ENCODE measurements at places on chromosomes 7 and 10.

GRCh38 chr7:88095-88926, 104.1 kb upstream of the FAM20C start:
- DNase-seq, result no peak

DNA sequence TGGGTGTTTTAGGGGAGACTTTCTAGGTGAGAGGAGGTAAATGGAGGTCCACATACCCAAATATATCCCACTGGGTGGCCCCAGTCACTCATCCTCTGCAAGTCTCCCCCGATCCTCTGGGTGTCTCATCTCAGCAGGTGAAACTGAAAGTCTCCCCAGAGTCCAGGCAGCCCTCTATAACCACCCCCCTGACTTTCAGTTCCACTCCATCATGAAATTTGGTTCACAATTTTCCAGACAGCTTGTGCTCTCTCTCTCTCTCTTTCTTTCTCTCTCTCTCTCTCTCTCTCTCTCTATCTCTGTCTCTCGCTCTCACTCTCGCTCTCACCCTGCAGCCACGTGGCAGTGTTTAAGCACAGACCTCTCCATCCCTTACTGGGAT, 56.7 kb upstream of the ELN start:
- no peak for DNase-seq

GRCh38 chr7:55474944-55475854, 97.1 kb downstream of the VOPP1 start:
- no peak for DNase-seq

DNA sequence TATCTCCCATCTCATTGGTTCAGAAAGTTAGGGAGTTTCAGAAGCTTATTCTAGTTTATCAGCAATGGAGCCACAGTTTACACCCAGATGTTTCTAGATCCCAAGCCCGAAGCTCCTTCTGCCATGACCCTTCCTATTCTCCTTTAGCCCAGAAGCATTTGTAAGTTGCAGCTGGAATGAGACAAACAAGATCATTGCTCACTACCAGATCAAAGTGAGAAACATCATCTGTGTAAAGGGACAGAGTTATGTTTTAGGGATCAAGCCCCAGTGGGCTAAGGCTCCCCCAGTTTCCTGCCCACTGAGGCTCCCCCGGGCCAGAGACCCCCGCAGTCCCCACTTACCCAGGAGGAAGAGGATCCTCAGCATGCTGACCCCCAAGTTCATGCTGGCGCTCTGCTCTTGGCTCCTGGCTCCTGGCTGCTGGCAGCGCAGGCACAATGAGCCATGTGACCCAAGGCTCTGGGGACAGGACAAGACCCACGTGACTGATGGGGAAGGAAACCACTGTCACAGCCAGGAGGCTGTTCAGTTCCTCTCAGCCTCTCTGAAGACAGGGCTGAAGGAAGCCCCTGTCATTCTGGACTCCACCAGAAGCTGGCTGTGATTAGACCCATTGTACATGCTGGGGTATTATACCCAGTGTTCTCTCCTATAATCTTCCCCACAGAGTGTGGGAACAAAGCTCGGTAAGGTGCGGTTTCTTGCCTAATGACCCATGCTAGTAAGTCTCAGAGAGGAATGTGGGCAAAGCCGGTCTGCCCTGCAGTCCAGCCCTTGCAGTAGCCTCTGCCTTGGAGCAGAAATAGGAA, at the start of gene TMEM273:
TMEM273 (minus strand) TSS at position 442 of the 812 bp plus-strand sequence; CDS start at position 387, 55 bp downstream.
- DNase-seq, result no peak

GRCh38 chr10:104638861-104639589, 2.1 kb upstream of the SORCS3 start:
- DNase-seq, result no peak

GRCh38 chr7:88322151-88322550, 15.5 kb upstream of the STEAP4 start:
- no peak for DNase-seq

GRCh38 chr10:106775127-106775526, 389.4 kb downstream of the SORCS1 start:
- no peak for DNase-seq

DNA sequence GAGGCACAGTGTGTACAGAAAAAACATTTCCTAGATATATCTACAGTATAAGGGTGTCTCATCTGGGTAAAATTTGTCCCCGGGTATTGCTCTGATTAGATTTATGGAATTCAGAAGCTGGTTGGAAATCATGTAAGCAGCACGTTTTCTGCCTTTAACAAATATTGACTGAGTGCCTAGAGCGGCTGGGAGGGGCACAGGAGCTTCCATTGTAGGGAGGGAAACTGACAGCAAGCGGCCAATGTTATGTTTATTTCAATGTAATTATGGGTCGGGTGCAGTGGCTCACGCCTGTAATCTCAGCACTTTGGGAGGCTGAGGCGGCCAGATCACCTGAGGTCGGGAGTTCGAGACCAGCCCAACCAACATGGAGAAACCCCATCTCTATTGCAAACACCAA, 4.4 kb upstream of the RFC2 start:
- DNase-seq, result no peak
